Fibroblast of upper back skin (primary cell): ENCODE measurements at places on chromosomes 5 and 9.

- no peak for DNase-seq
These were observed 66.0 kb downstream of the TBCA start for GRCh38 chr5:77709993-77710685.

- peak; percentile 81 for DNase-seq
These were observed 145.2 kb upstream of the TAS2R1 start for GRCh38 chr5:9775339-9775738.

- no peak for DNase-seq
These were observed 181.7 kb downstream of the ADGRV1 start for GRCh38 chr5:90740244-90740799.

DNA sequence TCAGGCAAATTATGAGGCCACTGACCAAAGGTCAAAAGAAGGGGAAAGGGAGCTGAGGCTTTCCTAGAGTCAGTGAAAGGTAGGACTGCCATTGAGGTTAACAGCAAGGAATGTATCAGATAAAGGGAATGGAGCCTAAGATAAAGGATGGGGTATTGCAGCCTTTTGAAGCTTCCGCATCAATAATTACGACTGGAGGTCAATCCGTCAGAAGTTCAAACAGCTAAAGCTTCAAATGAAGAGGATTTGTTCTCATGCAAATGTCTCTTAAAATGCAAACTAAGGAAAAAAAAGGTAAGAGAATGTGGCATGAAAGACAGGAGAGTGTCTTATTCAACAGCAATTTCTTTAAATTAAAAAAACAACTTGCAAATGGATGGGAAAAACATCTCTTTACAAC, 341.1 kb upstream of the RGMB start:
- no peak for DNase-seq

- DNase-seq: no peak
These were observed 98.6 kb downstream of the TMEM215 start for GRCh38 chr9:32881948-32882347.

DNA sequence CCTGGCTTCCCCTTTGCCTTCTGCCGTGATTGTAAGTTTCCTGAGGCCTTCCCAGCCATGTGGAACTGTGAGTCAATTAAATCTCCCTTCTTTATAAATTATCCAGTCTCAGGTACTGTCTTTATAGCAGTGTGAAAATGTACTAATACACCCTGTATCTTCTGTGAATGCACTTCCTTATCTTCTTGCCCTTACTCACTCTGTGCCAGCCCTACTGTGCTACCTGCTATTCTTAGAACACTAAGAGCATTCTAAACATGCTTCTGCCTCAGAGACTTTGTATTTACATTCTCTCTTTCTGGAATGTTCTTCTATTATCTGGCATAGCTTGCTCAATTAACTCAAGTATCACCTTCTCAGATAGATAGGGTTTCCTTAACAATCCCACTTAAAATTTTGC, 164.4 kb upstream of the EDIL3 start:
- no peak for DNase-seq
